ENCODE measurements at places on chromosomes 2 and 18.

DNA sequence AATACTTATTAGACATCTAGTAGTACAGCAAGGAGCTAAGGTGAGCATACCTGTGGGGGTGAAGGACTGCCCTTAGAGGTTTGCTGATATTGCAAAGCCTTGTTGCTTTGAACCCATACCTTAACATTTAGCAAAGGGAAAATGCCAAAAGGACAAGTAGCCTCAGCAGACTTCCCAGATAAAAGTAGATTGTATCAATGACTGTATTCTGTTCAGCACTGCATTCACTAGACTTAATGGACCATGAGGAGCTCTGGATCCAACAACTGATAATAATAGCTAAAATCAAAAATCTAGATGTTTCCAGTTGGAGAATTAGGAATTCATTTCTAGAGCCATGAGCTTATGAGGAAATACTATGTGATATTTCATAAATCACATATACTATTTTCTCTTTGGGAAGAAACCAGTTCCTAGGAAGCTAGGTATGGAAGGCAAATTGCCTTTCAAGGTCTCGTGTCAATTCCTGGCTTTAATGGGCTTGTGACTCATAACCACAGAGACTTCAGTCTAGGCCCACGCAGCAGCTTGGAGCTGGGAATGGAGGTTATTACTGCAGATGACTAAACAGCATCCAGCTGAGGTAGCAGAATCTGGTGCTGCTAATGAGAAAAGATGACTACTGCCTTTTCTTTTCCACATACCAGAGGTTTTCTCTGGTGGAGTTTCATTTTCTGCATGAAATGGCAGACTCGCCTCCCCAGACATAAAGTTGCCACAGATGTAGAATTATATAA is 191.2 kb upstream of the NABP1 start:
- no peak for DNase-seq

DNA sequence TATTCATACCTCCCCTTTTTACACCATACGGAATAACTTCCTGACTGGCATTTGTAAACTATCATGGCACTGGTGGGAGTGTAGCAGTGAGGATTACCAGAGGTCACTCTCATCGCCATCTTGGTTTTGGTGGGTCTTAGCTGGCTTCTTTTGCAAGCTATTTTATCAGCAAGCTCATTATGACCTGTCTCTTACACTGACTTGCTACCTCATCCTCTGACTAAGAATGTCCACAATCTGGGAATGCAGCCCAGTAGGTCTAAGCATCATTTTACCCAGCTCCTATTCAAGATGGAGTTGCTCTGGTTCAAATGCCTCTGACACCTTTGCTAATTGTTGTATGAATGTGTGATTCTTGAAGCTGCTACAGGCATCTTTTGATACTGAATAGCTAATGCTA is 950.8 kb upstream of the SLC39A10 start:
- DNase-seq = no peak

- no peak for DNase-seq
These were observed 52.0 kb downstream of the KIF5C start for GRCh38 chr2:148926981-148927401.

DNA sequence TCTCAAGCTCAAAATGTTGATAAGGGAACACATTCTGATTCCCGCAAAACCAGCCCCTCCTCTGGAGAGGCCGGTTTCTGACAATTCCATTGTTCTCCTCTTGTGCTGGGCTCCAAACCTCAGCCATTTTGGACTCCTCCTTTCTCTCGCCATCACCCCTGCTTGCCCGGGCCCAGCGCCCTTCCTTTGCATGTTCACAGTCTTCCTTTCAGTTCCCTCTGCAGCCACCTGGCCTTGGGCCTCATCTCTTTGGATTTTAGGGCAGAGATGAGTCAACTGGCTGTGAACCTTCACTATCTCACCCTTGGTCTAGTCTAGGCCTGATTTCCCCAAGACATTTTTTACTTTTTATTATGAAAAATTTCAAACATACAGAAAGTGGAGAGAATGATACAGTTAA is 155.9 kb upstream of the MAP3K20 start:
- no peak for DNase-seq

GRCh38 chr2:218003281-218003944 is 618 bp upstream of the TNS1 start:
- no peak for DNase-seq

- DNase-seq = no peak
These were observed 32.7 kb downstream of the RHBDD1 start for GRCh38 chr2:226868331-226869162.

DNA sequence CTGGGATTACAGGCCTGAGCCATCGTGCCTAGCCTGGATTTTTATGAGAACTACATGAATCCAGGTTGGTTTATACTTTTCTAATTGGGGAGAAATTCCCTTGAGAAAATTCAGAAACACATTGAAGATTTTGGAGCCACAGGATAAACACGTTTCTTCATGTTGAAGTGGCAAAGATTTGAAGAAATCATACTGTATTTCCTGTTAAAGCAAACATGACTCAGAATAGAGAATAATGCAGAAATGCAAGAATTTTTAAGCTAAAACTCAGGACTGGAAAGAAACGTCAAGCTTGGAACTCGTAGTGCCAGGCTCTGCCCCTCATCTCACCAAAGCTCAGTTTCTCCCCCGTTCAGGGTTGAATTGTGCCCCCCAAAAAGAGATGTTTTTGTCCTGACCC is 32.1 kb upstream of the TAF1B start:
- DNase-seq = no peak

GRCh38 chr2:6926071-6926732 is 9.0 kb downstream of the RNF144A start:
- DNase-seq = no peak

DNA sequence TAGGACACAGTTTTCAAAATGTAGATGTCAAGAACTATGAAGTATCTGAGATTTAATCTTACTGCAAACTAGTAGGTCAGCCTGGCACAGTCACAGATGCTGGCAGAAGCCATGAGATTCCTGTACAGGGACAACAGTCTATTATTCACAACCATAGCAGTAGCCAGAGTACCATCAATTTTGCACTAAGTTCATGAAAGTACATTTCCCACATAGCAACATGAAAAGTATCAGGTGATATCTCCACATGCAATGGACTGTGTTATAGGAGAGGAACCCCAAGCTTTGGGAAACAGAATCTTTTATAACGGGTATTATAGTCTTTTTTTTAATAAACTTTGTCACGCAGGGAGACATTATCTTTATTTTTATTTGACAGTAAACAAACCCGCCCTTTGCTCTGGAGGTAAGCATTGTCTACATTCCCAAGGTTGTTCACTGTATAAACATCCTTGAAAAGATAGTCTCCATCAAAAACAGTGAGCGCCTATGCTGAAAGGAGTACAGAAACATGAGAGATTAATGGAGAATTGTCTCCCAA is 33.4 kb upstream of the DPP4 start:
- no peak for DNase-seq

- no peak for DNase-seq
These were observed 46.9 kb downstream of the EMILIN2 start for GRCh38 chr18:2893676-2894075.

GRCh38 chr2:240463866-240464481 is 28.5 kb downstream of the GPC1 start:
- DNase-seq = no peak

DNA sequence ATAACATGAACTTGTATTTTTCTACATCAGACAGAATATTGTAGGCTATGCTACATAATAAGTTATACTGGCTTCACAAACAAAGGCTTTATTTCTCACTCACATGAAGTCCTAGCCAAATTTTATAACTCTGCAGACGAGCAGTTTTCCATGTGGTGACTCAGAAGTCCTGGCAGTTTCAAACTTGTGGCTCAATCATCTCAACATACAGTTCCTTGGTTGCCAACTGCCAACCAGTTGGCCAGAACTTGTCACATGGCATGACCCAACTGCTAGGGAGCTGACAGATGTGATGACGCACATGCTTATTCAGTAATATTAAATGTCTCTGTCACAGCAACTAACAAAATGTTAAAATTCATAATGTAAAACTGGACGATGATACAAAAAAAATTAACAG is 63.8 kb upstream of the ZC3H15 start:
- no peak for DNase-seq

- peak; percentile 80 for DNase-seq
These were observed 779 bp upstream of the TRIB2 start for GRCh38 chr2:12716032-12716281.

GRCh38 chr2:18132697-18133096 is 254.2 kb downstream of the KCNS3 start:
- DNase-seq = no peak

Data from NCI-H345 (cell line).